CD8-positive, alpha-beta memory T cell (primary cell): ENCODE measurements at places on chromosomes 16 and 17. TPM values are rescaled to one million over a fixed set of nuclear protein-coding genes. Genes with fewer than 3 reads are reported as not detected.

GRCh38 chr16:10511829-10512228 is 68.6 kb downstream of the EMP2 start:
- H3K4me3 ChIP-seq, result no peak overlapping the region
- H3K36me3 ChIP-seq, result no peaks in the 10 kb centered on the region
- no peaks in the 10 kb centered on the region for H3K27me3 ChIP-seq
- DNase-seq, result no peak

- H3K27me3 ChIP-seq, result no peaks in the 10 kb centered on the region
- H3K4me3 ChIP-seq, result no peak overlapping the region
- no peaks in the 10 kb centered on the region for H3K4me1 ChIP-seq
- peaks cover 22% of the 10 kb centered on the region for H3K36me3 ChIP-seq
- DNase-seq, result no peak
These were observed 17.0 kb downstream of the MAP1LC3B start for GRCh38 chr16:87409153-87409552.

HBM gene
- not detected for total RNA-seq

- H3K36me3 ChIP-seq, result no peaks in the 10 kb centered on the region
- DNase-seq, result no peak
- no peaks in the 10 kb centered on the region for H3K27me3 ChIP-seq
- H3K4me3 ChIP-seq, result no peak overlapping the region
- peaks cover 9% of the 10 kb centered on the region for H3K4me1 ChIP-seq
- H3K27ac ChIP-seq, result no peak overlapping the region
These were observed 10.8 kb downstream of the LRRC3C start for GRCh38 chr17:39938140-39938869.

GRCh38 chr16:50045412-50045811 is 20.4 kb upstream of the HEATR3 start:
- DNase-seq, result no peak
- no peaks in the 10 kb centered on the region for H3K27me3 ChIP-seq
- H3K4me1 ChIP-seq, result no peaks in the 10 kb centered on the region
- H3K27ac ChIP-seq, result no peak overlapping the region
- no peak overlapping the region for H3K4me3 ChIP-seq

- no peaks in the 10 kb centered on the region for H3K4me1 ChIP-seq
- no peaks in the 10 kb centered on the region for H3K27me3 ChIP-seq
- no peak overlapping the region for H3K27ac ChIP-seq
These were observed 246.6 kb upstream of the MAF start for GRCh38 chr16:79847101-79847500.

DNA sequence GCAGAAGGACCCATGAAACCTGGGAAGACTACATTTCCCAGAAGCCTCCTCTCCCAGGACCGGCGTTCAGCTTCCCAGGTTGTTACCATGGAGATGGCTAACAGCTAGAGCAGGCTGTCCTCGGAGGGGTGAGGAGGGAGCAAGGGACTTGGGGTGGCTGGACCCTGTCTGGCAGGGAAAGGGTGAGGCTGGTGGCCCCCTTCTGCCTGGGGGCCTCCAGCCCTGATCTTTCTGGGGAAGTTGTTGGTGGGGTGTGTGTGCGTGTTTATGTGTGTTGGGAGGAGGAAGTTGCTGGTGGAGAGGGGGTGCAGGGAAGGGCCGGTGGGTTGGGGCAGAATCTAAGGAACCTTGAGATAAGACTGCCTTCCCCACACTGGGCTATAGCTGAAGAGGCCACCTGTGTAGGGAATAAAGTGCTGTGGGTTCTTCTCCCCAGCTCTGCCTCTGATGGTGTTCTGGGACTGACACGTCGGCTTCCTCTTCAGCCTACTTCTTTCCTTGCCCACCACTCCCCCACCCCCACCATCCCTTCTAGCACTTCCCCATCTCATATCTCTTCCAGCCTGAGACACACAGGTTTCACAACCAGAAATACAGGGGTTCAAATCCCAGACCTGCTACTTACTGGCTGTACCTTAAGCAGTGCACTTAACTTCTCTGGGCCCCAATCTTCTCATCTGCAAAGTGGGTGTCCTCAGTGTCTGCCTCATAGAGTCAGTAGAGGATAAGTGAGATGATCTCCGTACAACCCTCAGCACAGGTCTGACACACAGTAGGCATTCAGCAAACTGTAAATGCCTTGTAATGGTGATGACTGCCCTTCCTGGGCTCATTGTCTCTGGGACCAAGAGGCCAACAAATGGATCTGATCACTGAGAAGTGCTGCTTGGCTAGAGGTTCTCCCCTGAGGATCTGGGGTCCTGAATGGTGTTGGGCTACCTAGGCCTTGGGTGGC is at the start of gene DRC7:
Gene DRC7 (plus strand): TSS at position 82 of the 955 bp plus-strand sequence. CDS start 3,144 bp downstream, outside the sequence.
- no peak within 1 kb of the TSS for H3K4me3 ChIP-seq
- no peaks in the 10 kb centered on the region for H3K27me3 ChIP-seq
- H3K36me3 ChIP-seq, result no peaks in the 10 kb centered on the region
- H3K27ac ChIP-seq, result peak within 1 kb of the TSS; percentile 65
- peaks cover 4% of the 10 kb centered on the region for H3K4me1 ChIP-seq

SUZ12 gene
- 64.1 TPM for total RNA-seq
